ENCODE measurements at places on chromosomes 5 and 9.

DNA sequence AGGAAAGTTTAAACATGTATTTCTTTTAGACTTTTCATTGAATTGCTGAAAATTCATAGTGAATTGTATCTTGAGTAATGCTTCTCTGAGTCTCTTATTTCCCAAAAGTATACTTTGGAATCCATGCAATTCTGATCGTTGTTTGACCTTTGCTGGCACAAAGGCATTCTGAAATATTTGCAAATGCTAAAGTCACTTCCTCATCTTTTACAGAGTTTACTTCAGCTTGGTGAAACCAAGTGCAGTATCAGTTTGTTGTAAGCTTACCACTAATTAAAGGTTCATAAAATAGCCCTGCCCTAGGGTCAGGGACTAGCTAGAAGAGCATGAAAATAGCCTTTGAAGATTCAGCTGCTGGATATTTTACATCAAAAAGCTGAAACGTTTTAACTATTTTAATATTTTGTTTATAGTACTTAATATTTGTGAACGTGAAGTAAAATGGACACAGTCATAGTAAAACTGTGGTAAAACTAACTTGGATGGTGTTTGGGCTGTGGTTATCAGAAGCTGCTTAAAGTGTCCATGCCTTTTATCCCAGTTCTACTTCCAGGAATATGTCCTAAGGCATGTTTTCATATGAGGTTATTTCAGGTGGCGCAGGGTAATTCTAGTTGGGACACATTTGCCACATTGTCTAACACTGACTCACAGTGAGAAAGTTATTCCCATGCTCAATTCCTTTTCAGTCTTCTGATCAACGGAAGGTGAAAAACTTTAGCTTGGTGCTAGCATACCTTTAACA, 45.3 kb downstream of the SLC22A5 start:
- DNase-seq: no peak

GRCh38 chr5:6547498-6547897, 85.3 kb downstream of the NSUN2 start:
- DNase-seq: no peak

DNA sequence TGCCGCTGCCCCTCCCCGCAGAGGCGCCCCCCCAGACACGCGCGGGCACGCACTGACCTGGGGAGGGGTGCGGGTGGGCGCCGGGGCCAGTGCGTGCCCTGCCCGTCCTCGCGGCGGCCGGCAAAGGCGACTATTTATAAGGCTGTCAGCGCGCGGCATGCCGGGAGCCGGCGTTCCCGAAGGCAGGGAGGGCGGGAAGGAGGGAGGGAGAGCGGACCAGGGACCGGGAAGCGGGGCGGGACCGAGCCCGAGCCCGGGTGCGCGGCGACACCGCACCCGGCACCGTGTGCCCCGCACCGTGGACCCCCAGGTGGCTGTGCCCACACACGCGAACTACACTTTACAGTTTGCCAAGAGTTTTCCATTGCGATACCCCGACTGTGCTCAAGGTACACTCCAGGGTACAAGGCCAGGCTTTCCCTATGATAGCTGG, at the start of gene AK1:
Gene AK1, minus strand, starts transcription at position 110 of the 433 bp plus-strand sequence. CDS start 3,058 bp downstream, outside the sequence.
- peak; percentile 85 for DNase-seq

GRCh38 chr9:98861781-98862504, 54.5 kb downstream of the GALNT12 start:
- no peak for DNase-seq

- no peak for DNase-seq
Observed at GRCh38 chr5:175443514-175444059, 395 bp downstream of the DRD1 start.

GRCh38 chr5:140321796-140322195, 18.9 kb upstream of the PFDN1 start:
- no peak for DNase-seq

- DNase-seq: no peak
Observed at GRCh38 chr5:175715627-175716522, 58.0 kb downstream of the HRH2 start.

All from H54 (cell line).